ENCODE measurements at places on chromosomes 16 and 17.

DNA sequence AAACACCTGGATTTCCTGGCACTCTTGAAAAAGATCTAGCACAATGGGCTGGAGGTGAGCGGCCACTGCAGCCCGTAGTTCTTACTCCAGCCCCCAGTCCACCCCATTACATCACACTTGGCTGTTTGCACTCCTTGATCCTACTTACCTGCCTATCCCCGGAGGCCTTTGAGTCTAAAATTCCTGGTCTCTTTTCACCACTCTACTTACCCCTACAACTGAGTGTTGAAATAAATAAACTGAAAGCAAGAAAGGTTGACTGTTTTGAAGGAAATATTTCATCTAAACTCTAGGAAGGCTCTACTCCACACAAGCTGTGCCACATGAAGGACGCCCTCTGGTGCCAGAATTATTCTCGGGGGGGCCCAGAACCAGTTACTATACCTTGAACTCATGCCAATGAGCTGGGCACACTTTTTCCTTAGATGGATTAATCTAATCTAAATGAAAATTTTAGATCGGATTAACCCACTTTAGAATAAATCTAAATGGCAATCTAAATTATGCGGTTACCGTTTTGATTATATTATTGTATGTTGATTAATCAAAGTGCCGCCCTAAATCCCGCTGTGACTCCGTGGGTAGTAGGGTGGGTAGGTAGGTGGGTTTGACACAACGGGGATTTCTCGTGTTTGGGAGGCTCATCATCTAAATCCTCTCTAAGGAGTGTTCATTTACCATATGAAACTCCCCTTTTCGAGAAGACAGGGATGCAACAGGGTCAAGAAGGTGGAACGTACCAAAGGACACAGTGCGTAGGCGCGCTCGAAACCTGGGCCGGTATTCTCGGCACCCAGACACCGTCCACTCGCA, 651 bp upstream of the EIF1 start:
- peak; percentile 66 for DNase-seq

- no peak for DNase-seq
Observed at GRCh38 chr17:37750292-37750691, 5.4 kb upstream of the HNF1B start.

DNA sequence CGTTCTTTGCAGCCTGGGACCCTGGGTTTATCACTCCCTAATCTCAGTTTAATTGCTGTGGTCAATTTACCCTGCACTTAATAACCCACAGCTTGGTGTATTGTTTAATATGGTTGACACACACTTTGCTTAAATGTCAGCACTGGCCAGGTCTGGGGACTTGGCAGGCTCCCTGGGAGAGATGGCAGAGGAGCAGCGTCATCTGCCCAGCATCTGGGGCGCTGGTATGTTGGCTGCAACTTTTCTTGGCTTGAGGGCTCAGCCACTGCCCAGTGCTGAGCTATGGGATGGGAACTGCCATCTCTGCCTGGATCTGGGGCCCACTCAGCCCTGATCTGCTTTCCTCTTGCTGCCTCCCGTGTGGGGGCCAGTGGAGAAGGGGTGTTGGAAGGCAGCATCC, 115.7 kb upstream of the IRX3 start:
- DNase-seq, result peak; percentile 34

GRCh38 chr17:1992541-1992940, 32.6 kb downstream of the RTN4RL1 start:
- DNase-seq, result no peak

- no peak for DNase-seq
Observed at GRCh38 chr17:82944990-82945389, 105.2 kb upstream of the ZNF750 start.

GRCh38 chr16:71360378-71360777, 1.9 kb downstream of the CALB2 start:
- DNase-seq, result no peak

- peak; percentile 51 for DNase-seq
Observed at GRCh38 chr17:2947996-2948550, 115.3 kb downstream of the OR1D5 start.

GRCh38 chr17:77504652-77505155, 363.9 kb downstream of the SEC14L1 start:
- no peak for DNase-seq

DNA sequence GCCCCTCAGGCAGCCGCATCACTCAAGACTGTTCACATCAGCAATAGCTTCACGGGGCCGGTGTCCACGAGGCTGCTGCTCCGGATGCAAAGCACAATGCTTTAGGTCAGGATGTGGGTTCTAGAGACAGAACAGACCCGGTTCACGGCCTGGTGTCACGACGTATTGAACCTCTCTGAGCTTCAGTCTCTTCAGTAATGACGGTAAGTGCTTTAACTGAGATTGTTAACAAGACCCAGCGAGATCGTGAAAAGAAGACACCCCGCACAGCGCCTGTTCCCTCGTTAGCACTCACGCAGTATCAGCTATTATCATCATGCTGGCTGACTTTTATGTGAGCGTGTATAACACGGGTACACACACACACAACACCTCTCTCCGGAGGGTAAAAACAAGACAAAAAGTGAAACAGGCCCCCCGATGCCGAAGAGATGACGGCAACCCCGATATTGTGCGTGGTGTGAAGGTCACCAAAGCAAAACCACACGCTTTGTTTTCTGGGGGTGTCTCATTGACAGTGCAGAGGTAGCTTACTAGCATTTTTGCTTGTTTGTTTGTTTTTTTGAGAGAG, 21.4 kb upstream of the ABR start:
- DNase-seq, result no peak

DNA sequence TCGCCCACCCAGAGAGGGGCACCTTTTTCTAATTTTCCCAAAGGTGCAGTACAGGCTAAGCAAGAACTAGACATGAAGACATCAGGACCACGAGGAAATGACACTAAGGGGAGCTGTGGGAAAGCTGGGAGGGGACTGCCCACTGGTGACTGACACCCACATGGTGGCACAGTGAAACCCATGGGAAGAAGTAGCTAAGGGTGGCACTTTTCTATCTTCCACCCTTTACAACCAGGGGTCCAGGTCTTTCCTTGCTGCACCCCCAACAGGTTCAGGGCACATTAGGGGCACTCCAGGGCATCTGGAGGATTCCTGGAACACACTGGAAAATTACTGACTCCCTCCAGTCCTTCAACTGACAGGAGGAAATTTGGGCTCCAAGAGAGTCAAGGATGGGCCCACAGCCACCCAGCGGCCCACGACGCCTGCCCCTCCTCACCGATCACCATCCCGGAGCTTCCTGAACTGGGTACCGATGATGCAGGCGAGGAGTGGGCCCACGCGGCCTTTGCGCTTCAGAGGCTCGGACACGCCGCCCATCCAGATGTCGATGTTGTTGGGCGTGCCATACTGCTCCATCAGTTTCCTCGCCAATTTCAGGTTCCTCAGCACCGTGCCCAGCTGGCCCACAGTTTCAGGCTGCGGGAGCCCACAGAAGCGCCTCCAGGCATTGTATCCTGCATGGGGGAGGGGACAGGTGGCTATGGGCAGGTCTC, 9.4 kb downstream of the MPO start:
- no peak for DNase-seq

GRCh38 chr16:85047867-85048455, 20.4 kb downstream of the KIAA0513 start:
- no peak for DNase-seq
